ENCODE measurements at places on chromosomes 1 and 21. TPM values are rescaled to one million over a fixed set of nuclear protein-coding genes. Genes with fewer than 3 reads are reported as not detected.

DNA sequence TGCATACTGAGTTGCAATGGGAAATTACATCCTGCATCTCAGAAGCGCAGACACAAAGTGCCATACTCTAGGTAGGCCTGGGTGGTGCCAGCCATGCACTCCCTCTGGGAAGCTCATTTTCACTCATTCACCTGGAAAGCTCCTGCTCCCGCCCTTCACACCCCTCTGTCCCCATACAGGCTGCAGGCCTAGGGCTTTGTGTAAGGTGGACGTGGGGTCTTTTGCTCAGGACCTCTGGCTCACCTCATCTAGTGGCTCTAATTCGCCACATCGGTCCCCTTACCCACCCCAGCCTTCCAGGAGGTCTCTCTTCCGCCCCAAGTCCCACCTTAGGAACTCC is 751 bp downstream of the MRPS15 start:
- no peak for DNase-seq

DNA sequence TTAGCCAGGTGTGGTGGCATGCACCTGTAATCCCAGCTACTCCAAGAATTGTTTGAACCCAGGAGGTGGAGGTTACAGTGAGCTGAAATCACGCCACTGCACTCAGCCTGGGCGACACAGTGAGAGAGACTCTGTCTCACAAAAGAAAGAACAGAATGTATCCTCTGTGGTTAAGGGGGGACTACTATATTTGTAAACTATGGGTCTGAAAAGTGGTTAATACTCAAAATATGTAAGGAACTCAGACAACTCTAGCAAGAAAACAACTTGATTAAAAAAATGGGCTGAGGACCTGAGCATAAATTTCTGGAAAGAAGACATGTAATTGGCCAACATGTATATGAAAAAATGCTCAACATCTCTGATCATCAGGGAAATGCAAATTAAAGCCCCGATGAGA is 11.2 kb downstream of the FNBP1L start:
- DNase-seq: no peak

ZNF669 gene
- 14.0 TPM for total RNA-seq

A3GALT2 gene
- not detected for total RNA-seq

GRCh38 chr1:169261884-169262283 is 105.7 kb downstream of the NME7 start:
- no peak for DNase-seq

MAN1C1 gene
- 0.10 TPM for total RNA-seq

DNA sequence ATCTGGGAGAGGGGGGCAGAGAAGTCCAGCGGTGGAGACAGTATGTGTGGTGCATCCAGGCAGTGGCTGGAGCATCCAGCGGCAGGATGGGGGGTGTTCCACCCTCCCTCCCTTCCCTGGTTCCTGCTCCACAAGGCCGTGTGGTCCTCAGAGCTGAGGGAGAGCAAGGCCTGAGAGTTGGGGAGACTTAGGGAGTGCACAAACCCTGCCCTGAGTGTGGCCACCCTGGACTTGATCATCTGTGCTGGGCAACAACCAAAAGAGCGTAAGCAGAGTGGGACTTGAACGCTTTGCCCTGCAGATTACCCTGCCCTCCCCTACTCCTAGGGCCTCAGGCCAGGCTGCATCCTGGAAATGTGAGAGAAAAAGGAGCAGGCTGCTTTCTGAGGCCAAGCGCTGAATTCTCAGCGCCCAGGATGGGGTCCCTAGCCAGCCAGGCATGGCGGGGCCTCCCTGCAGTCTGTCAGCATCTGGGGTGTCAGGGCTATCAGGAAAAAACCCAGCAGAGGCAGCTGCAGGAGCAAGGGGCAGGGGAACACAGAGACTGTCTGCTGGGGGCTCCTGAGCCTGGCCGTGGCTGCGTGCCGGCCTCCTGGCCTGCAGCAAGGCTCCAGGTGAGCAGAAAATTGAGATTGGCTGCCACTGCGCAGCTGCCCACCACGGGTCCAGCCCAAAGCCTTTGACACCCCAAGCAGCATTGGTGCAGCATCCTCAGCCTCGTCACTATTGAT is 266.2 kb downstream of the NPHP4 start:
- no peak for DNase-seq

- no peak for DNase-seq
These were observed 246.8 kb downstream of the LMO4 start for GRCh38 chr1:87575528-87575927.

DNA sequence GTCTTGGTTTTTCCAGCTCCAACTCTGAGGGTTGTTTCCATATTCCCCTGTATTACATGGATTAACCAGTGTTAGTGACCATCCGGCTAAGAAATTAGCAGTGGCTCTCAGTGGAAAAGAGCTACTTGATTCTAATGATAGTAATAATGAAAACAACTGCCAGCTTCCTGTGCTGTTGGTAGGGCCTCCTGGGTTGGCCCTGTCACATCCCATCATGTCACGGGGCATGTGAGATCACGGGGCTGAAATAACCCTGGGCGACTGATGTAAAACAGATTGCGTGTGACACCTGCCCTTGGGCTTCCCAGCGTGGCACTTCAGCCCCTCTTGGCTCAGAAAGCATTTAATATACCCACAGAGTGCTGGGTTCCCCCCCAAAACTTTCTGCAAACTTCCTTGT is 149.0 kb downstream of the ROR1 start:
- DNase-seq: no peak

GRCh38 chr1:186768906-186769305 is 59.8 kb upstream of the PLA2G4A start:
- DNase-seq: no peak

KMO gene
- 11.3 TPM for total RNA-seq

S100A1 gene
- total RNA-seq: 9.7 TPM

GRCh38 chr1:203643213-203644045 is 16.8 kb downstream of the ATP2B4 start:
- DNase-seq: peak; percentile 88

AIDA gene
- total RNA-seq: 122 TPM

DNA sequence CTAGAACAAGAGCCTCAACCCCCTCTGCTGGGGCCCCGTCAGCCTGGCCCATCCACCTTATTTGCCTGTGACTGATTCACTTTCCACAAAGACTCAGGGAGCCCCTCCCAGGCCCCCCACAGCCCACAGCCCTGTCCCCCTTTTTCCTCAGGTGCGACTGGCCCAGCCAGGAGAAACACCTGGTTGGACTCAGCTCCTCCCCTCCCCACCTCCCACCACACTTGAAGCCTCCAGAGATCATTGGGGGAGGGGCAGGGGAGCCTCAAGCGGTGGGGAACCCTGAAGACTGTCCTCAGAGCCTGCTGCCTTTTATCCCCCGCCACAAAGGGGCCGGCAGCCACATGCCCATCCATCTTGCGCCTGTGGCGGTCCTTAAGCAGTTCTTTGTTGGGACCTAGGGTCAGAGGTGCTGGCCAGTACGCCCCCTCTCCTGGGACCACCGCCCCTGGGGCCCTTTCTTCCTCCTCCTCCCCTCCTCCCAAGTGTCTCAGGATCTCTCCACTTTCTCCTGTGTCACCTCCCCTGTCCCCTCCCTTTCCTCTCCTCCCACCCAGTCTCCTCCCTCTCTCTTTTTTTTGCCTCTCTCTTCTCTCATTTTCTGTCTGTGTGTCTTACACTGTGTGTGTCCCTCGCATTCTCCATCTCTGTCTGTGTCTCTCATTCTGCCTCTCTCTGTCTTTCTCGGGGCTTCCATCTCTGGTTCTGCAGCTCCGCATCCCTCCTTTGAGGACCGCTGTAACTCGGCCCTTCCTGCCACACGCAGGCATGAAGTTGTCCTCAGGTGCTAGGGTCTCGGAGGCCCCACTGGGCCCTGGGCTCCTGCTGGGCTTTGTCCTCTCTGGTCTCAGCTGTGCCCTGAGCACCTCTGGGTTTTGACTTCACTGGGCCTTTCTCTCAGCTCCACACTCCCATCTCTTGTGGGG is 12.2 kb downstream of the CRABP2 start:
- DNase-seq: no peak

GRCh38 chr1:29786791-29787732 is 550.7 kb downstream of the PTPRU start:
- DNase-seq: peak; percentile 40

DNA sequence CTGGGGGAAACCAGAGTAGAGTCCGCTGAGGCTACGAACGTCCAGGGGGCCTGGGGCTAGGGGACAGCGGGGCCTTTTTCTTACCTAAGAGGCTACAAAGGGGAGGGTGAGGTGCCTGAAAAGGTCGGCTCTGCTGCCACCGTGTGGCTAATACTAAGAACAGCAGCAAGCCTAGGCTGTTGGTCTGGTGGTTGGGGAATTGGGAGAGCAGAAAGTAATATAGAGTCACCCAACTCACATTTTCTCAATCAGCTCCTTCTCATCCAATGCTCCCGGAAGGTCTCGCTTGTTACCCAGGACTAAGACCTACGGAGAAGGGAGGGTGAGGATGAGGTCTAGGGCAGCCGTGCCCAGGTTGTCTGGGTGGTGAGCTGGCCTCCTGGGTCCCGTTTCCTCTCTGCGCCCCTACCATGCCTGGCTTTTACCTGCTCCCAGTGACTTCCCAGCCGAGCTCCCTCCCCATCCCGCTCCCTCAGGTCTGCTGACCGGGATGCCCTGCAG is 9.3 kb downstream of the ARL8A start:
- DNase-seq: peak; percentile 51

GRCh38 chr1:61095470-61095812 is 13.1 kb downstream of the NFIA start:
- DNase-seq: no peak

KPRP gene
- total RNA-seq: not detected

- DNase-seq: peak; percentile 43
These were observed 61.0 kb downstream of the WDR4 start for GRCh38 chr21:42818328-42818749.

DNA sequence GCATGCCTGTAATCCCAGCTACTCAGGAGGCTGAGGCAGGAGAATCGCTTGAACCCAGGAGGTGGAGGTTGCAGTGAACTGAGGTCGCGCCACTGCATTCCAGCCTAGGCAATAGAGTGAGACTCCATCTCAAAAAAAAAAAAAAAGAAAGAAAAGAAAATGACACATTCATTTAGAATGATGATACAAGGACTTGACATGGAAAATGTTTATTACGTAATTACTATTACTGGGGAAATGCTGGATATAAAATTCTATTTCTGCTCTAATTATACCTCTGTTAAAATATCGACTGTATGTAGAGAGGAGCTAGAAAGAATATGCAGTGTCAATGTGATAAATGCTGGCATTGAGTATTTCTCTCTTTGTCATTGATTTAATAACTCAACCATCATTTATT is 54.7 kb upstream of the CTPS1 start:
- no peak for DNase-seq

GRCh38 chr1:184499616-184500015 is 112.8 kb downstream of the C1orf21 start:
- DNase-seq: no peak

DNA sequence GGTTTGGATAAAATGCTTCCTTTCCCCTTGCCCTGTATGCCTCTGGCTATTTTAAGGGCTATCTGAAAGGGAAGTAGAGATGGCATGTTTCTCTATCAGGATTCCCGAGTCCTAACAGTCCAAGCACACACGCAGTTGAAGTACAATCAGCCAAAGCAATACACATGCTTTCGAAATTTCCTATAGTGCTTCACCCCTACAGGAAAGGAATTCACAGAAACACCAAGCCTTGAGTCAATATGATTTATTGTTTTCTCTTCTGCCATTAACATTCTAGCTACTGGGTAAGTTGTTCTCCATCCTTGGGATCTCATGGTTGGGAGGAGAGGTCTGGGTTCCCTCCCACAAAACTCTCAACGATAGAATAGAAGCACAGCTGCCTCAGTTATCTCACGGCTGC is 8.7 kb downstream of the ITLN1 start:
- DNase-seq: no peak

GRCh38 chr1:112701227-112702066 is 5.5 kb downstream of the RHOC start:
- no peak for DNase-seq

GJC2 gene
- 0.69 TPM for total RNA-seq

DNA sequence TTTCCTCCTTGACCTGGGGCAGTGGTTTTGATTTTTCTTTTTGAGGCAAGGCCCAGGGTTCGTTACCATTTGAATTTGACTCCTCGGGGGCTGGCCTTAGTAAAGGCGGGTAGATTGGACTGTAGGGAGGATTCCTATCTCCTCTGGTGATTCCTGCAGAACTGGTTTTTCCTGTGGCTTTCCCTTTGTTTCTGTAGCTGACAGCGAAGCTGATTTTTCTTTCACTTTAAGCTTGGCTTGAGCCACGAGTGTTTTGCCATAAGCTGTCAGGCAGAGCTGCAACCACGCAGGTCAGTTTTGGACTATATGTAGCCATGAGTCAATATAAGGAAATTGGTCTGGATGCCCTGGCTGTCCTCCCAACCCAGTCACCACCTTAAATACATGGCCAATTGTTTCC is 28.7 kb upstream of the KCNJ15 start:
- no peak for DNase-seq

DNA sequence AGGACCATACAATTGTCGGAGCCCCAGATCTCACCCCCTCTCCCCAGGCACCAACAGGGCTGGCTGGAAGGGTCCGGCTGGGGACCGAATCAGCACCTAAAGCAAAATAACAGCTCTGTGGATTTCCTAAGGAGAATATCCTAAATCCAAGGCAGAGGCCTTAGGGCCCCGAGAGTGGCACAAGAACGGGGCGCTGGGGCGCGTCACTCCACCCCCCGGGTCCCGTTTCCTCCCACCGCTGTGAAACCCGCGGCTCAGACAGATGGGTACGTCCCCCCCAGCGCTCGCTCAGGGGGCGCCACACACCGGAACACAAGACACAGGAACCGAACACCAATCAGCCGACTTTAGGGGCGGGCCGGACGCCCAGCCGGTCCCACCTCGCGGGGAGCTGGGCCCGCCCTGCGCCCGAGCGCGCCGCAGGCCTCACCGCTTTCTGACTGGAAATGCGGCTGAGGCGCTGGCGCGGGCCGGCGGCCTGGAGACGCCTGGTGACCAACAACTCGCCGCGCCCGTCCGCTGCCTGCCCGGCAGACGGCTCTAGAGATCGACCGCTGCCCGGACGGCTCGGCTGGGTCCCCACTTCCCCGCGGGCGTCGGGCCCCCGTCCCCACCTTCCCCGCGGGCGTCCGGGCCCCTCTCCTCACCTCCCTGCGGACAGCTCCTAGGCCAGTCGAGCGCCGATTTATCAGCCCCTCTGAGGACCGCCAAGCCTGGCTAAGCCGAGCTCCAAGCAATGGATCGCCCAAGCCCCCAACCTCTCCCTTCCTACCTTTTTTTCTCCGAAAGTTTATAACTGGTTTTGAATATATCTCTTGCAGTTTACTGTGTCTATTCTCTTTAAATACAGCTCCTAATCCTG is at the start of gene HFM1:
Gene HFM1 (minus strand): TSS at position 687 of the 862 bp plus-strand sequence. CDS start 3,755 bp downstream, outside the sequence.
- peak; percentile 45 for DNase-seq

- DNase-seq: no peak
These were observed 35.8 kb downstream of the UBIAD1 start for GRCh38 chr1:11308699-11309224.

- no peak for DNase-seq
These were observed 23.4 kb downstream of the KCNQ4 start for GRCh38 chr1:40806731-40807695.

- peak; percentile 29 for DNase-seq
These were observed 114.4 kb downstream of the DMRTA2 start for GRCh38 chr1:50308878-50309277.
